ENCODE measurements at places on chromosomes 1 and 21.

DNA sequence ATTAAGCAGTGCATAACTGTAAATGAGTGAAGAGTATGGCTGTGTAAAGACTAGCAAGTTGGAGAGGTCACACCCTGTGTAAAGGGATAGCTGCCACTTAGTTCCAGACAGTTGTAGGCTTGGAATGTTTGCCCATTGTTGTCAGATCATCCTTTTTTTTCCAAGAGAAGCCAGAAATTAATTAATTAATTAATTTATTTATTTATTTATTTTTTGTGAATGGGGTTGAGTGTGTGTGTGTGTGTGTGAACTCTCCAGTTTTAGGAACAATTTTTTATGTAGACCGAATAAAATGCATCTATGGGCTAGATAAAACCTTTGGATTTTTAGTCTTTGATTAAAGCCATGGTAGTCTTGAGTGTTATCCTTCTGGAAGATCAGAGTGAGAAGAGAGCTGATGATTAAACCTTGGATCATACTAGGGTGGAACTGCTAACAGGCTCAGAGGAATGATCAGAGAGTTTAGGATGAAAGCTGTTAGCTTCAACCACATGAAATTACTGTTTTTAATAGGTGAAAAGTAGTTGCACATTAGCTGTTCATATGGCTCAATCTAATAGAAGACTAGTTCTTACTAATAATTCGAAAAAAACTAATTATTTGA, 58.4 kb downstream of the OSBPL9 start:
- DNase-seq, result no peak

DNA sequence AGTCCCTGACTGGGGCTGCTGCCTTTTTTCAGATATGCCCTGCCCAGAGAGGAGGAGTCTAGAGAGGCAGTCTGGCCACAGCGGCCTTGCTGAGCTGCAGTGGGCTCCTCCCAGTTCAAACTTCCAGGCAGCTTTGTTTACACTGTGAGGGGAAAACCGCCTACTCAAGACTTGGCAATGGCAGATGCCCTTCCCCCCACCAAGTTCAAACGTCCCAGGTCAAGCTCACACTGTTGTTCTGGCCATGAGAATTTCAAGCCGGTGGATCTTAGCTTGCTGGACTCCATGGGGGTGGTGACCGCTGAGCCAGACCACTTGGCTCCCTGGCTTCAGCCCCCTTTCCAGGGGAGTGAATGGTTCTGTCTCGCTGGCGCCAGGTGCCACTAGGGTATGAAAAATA, 18.3 kb upstream of the C1orf53 start:
- DNase-seq, result no peak

GRCh38 chr21:46284733-46285132, 678 bp downstream of the MCM3AP start:
- peak; percentile 55 for DNase-seq

DNA sequence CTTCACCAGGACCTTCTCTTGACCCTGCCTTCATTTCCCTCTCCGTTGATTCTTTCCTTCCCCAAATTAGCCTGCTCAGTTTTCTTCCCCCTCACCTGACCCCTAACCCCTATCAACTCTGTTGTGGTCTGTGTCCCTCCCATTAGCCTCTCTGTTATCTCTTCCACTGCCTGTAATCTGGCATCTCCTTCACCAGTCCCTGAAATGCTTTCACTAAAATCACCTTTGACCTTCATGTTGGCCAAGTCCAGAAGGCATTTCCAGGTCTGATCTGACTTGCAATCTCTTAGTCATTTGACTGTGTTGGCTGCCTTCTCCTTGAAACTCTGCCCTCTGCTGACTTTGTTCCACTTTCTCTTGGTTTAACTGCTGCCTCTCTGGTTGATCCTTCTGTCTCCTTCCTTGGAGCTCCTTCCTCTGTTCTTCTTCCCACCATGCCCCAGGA, 28.2 kb downstream of the ATP8B2 start:
- DNase-seq, result peak; percentile 83

GRCh38 chr1:238107322-238107721, 216.6 kb upstream of the ZP4 start:
- no peak for DNase-seq

GRCh38 chr1:173295995-173296394, 88.9 kb upstream of the TNFSF4 start:
- DNase-seq, result peak; percentile 88

DNA sequence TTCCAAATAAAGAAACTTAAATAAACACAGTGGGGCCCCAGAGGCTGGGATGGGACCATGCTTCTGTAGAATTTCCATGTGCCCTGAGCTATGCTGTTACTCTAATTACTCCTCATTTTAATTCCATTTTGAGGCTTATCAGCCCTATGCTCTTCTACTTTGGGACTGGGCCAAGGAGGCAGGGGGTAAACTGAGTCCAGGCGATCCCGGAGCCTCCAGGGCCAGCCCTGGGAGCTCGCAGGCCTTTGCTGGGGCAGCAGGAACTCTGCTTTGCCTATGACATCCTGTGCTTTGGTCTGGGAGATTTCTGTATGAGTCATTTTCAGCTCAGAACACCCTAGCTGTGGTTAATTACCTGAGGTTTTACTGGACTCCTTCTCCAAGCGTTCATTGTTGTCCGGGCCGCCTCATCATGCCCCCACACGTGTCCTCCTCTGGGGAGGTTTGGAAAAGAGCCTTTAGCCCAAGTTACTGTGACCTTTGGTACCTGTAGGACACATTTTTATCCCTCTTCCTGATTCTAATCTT, 95.7 kb downstream of the RHOU start:
- DNase-seq, result no peak

DNA sequence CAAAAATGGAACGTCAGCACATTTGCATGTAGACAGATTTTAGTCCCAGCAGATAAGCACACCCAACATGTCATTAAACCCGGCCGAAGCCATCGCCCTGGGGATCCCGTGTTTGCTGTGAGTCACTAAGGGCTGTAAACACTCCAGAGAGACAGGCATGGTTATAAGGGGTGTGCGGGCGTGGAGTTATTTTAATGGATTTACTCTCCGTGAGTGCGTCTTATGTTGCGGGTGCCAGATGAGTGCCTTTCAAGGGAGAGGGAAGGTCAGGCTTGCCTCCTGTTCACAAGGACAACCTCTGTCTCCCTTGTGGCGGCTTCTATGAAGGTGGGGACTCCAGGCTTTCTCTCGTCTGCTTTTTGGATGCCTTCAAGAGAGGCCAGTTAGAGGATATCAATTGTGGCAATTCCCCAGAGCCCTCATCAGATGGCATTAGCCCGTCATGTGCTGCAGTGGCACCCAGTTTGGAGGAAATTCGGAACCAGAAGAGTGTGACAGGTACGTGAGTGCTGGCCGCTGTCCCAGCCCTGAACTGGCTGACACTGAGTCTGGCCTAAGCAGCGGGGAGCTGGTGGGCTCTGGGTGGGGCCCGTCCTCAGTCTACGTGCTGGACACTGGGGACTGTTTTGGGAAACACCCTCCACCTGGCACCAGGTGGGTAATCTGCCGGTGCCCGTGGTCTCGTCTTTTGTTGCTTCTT, 223.8 kb upstream of the TMEM51 start:
- DNase-seq, result no peak

GRCh38 chr1:243798726-243799125, 51.3 kb downstream of the AKT3 start:
- DNase-seq, result peak; percentile 21

DNA sequence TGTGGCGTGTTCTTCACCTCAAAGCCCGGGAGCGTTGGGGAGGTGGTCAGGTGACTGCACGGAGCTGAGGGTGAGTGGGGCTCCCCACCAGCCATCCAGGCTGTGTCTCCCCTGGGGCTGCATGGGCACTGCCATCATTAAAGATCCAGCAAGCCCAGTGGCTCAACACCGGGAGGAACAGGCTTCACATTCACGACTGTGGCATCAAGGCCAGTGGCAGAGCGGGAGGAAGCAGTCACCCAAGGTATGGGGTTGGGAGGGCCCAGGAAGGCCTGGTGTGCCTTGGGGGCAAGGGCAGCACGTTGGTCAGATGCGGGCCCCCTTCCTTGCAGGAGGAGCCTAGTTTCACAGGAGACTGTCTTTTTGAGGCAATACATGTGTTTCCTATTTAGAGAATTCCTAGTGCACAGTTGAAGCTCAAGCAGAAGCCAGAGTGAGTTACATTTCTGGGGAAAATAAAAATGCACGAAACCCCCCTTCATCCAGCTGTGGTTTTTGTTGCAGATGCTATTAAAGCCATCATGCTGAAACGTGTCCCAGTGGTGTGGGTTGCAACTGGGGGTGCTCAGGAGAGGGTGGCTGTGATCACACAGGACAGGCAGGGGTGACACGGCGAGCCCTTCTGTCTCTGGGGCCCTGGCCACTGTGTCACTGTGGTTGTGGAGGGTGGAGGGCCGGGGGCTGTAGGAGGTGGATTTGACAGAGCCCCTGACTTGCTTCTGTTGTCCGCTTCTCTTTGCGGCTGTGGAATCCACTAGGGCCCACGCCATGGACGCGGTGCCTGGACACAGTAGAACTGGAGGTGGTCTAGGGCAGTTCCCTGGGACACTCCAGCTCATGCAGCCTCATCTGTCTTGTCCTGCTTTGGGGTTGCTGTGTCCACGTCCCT, 34.1 kb downstream of the SNAP47 start:
- DNase-seq, result no peak

GRCh38 chr1:204520834-204521709, 4.9 kb downstream of the MDM4 start:
- peak; percentile 63 for DNase-seq

DNA sequence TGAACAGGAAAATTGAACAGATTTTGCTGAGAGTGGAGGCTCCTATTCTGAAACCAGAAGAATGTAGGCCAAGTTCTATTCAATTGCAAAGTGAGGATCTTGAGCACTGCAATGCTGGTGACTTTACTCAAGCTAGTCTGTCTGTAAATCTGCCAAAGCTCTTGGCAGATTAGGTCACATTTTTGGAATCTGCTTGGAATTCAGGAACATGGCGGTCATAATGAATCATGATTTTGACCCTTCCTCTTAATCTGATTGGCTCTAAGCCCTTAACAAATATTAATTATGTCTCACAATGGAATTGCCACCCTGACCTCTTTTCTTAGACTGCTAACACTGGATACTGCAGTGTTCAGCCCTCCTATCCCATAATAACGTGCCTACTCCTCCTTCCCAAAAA, 7.2 kb upstream of the GNG12 start:
- DNase-seq, result no peak

DNA sequence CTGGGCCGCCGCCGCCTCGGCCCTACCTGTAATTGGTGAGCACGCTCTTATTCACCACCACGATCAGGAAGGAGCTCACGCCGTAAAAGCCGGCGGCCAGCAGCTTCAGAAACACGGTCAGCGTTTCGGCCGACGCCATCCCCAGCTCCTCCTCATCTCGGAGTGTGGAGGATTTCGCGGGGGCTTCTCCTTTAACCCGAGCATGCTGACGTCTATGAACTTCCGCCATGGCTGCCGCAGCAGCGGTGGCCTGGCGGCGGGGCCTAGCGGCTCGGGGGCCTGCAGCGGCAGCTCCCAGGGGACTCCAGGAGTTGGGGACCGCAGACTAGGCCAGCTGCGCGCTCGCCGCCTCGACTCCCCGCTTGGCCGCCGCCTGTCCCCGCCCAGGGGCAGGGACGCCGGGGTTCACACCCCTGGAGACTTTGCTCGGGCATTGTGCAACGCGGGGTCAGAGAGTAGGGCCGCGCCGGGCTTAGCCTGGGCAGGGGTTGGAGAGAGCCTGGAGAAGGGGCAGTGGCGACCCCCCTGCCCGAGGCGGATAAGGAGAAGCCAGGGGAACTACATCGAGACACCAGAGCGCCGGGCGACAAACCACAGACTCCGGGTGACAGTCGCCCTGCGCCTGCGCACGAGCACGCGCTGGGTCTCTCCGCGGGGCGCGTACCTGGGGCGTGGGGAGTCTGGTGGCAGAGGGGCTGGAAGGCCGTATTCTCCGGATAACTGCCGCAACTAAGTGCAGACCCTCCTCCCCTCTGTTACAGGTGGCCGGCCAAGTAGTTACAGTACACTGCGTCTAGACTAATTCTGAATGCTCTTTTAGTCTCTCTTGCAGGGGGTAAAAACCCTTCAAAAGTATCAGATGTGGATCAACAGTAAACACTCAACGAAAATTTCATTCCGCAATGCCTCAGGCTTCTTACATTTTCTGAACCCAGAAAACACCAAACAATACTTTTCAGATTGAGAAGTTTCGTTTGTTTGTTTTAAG, at the start of gene SLC35D1:
Gene SLC35D1 (minus strand): TSS at position 364 of the 988 bp plus-strand sequence. CDS start 135 bp downstream, at position 229.
- DNase-seq, result peak; percentile 65

- peak; percentile 81 for DNase-seq
These were observed 86.4 kb downstream of the FAF1 start for GRCh38 chr1:50873458-50874187.

- DNase-seq, result no peak
These were observed 56.7 kb downstream of the MRPS6 start for GRCh38 chr21:34129901-34130715.

DNA sequence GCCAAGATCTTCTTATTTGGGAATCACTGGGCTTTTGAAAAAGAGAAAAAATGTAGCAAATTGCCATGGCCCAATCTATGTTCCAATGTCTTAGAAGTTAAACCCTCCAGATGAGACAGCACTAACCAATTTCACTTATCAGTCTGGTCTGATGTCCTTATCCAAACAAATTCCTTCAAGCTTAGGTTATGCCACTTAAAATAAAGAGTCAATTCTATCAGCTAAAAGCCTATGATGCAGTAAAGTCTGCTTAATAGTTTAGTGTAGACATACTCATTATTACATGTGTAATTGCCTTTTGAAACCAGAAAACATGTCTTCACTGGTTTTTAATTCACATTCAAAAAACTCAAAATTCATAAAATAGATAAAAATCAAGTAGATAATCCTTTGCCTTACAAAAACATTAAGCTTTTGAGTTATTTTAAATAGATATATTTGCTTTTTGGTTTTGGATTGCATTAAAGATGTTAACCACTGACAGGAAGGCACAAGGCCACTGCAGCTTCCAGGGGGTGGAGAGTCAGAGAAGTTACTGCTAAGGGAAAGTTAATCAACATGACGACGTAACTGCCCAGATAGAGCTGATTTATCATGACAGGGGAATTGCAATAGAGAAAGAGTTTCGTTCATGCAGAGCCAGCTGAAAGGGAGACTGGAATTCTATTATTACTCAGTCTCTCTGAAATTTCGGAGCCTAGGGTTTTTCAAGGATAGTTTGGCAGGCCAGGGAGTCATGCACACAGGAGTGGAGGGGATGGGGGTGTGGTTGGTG, 106.1 kb downstream of the MAP3K21 start:
- no peak for DNase-seq

GRCh38 chr21:32070676-32071330, 198.0 kb downstream of the HUNK start:
- no peak for DNase-seq

- no peak for DNase-seq
These were observed 485.7 kb downstream of the NUF2 start for GRCh38 chr1:163807331-163808049.

- peak; percentile 47 for DNase-seq
These were observed 46.7 kb upstream of the CXADR start for GRCh38 chr21:17466166-17466565.

Measured in suppressor macrophage treated with lipopolysaccharide for 4 hours (primary cell).